Right atrium auricular region (tissue), 2 donors: ENCODE measurements at places on chromosomes 12 and 14. TPM values are rescaled to one million over a fixed set of nuclear protein-coding genes. Genes with fewer than 3 reads are reported as not detected.

DNA sequence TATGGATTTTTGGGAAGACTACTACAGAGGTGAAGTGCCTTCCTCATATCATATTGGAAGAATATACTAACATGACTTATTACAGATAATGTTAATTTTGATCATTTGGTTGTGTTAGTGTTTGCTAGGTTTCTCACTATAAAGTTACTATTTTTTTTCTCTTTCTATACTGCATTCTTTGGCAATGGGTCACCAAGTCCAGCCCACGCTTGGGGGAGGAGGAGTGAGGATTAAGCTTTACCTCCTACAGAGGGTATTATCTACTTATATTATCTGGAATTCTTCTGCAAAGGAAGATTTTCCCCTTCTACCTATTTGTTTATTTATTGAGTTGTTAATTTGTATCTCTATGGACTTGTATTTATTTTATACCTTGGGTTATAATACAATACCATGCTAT, 31.5 kb downstream of the SCN8A start:
- H3K4me3 ChIP-seq, result no peak overlapping the region
- no peaks in the 10 kb centered on the region for H3K36me3 ChIP-seq

DNA sequence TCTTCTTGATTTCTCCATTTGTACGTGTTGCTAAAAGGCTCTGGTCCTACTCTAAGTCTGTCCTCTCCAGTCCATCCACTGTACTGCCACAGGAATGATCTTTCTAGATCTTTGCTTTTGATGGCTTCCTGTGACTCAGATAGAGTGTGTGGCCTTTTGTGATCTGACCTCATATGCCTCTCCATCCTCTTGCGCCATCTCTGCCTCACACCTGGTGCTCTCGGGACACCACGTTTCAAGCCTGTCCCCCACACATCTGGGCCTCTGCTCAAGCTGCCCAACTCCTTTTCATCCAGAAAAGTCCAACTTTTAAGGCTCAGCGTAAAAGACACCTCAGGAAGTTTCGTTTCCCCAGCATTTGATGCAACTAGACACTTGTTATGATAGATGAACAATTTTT, 39.0 kb downstream of the DCAF4 start:
- H3K27me3 ChIP-seq, result no peaks in the 10 kb centered on the region
- H3K4me1 ChIP-seq, result no peaks in the 10 kb centered on the region
- no peak for DNase-seq
- H3K4me3 ChIP-seq, result no peak overlapping the region
- H3K36me3 ChIP-seq, result peaks cover 19% of the 10 kb centered on the region

GRCh38 chr14:24857277-24857676, 192.7 kb downstream of the STXBP6 start:
- no peak overlapping the region for H3K27ac ChIP-seq
- no peak for DNase-seq
- no peaks in the 10 kb centered on the region for H3K4me1 ChIP-seq
- H3K27me3 ChIP-seq, result no peaks in the 10 kb centered on the region

GRCh38 chr14:86646696-86647690, 1117.0 kb downstream of the FLRT2 start:
- H3K27ac ChIP-seq, result no peak overlapping the region
- no peaks in the 10 kb centered on the region for H3K4me1 ChIP-seq
- no peaks in the 10 kb centered on the region for H3K27me3 ChIP-seq
- no peak for DNase-seq

DNA sequence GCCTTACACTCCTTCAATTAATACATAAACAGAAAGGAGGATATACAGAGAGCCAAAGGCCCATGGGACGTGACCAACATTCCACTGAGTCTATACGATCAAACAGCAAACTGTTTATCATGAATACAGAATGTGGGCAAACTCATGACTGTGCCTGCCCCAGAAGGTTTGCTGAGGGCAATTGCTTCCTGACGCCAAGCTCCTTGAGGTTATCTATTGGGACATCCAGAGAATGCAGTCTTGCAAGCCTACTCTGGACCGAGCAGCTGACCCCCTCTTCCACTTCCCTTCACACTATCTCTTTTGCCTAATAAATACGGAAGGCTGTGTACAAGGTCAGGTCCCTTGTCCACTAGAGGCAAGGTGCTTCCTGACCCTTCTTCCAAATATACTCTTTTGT, 18.5 kb upstream of the SLC10A1 start:
- no peaks in the 10 kb centered on the region for H3K36me3 ChIP-seq
- no peak overlapping the region for H3K27ac ChIP-seq
- no peak for DNase-seq
- no peaks in the 10 kb centered on the region for H3K27me3 ChIP-seq
- H3K4me1 ChIP-seq, result no peaks in the 10 kb centered on the region
- H3K4me3 ChIP-seq, result no peak overlapping the region

DNA sequence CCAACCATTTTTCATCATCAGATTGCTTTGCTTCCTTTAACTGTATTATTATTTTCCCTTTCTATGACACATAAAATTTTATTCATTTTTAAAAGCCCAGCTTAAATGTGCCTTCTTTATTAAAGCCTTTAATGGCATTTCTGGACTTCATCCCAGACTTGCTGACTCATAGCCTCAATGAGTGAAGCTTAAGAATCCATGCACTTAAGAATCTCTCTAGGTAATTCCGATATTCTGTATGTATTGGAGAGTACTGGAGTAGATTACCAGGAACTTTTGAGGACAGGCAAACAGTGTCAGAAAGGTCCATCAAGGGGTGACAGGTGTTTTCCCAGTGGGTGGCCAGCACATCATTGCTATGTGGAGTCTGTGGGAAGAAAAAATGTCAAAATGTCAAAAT, 107.9 kb downstream of the PTPRQ start:
- no peaks in the 10 kb centered on the region for H3K4me1 ChIP-seq
- no peak for DNase-seq
- no peaks in the 10 kb centered on the region for H3K36me3 ChIP-seq
- no peak overlapping the region for H3K27ac ChIP-seq

The FLRT2 gene
- total RNA-seq, result 10.3 TPM

The EEF1AKMT3 gene
- 1.9 TPM for total RNA-seq

The ERG28 gene
- 5.3 TPM for total RNA-seq

The OR11G2 gene
- total RNA-seq, result not detected
